Astrocyte (in vitro differentiated cells and primary cell): ENCODE measurements at places on chromosomes 16 and 17. TPM values are rescaled to one million over a fixed set of nuclear protein-coding genes. Genes with fewer than 3 reads are reported as not detected.
A peak's percentile ranks its signal among the peaks of the same experiment; 100 is the strongest.

Gene KIF2B
- not detected in 2 replicates for total RNA-seq

Gene NRN1L
- total RNA-seq = 0.82 and 0.91 TPM in 2 replicates

Gene SLC7A5
- 815 and 816 TPM in 2 replicates for total RNA-seq

Gene ITGA2B
- 0.31 and 0.68 TPM in 2 replicates for total RNA-seq

Gene TSPAN10
- total RNA-seq = 2.7 and 3.2 TPM in 2 replicates

Gene DOC2B
- 0.11 and 0.17 TPM in 2 replicates for total RNA-seq

Gene CEMP1
- not detected in 2 replicates for total RNA-seq

GRCh38 chr17:73022694-73023093 lies 69.8 kb downstream of the SLC39A11 start:
- no peaks in the 10 kb centered on the region for H3K27me3 ChIP-seq
- DNase-seq = no peak
- no peaks in the 10 kb centered on the region for H3K36me3 ChIP-seq
- no peak overlapping the region for H3K27ac ChIP-seq
- H3K4me3 ChIP-seq = no peak overlapping the region

- no peak overlapping the region for H3K4me3 ChIP-seq
- H3K27ac ChIP-seq = no peak overlapping the region
- H3K27me3 ChIP-seq = no peaks in the 10 kb centered on the region
- no peak for DNase-seq
Observed at GRCh38 chr17:18371455-18371854, 6.1 kb upstream of the EVPLL start.

DNA sequence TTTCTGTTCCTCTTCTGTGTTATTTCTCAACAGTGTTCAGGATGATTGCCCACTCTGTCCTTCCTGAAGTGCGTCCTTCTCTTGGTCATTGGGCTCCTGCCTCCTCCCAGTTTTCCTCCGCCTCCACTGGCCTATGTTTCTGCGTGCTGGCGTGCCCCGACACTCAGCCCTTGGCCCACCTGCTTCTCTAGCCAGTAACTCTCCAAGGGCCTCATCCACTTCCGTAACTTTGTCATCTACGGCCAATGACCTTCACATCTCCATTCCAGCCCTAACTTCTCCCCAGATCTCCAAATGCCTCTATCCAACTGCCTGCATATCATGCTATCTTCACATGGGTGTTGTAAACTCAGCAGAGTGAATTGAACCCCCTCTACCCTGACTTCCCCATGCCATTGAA lies 39.6 kb upstream of the RPL38 start:
- H3K4me1 ChIP-seq = no peaks in the 10 kb centered on the region
- H3K27me3 ChIP-seq = no peaks in the 10 kb centered on the region
- DNase-seq = no peak
- no peak overlapping the region for H3K27ac ChIP-seq
- no peaks in the 10 kb centered on the region for H3K36me3 ChIP-seq

DNA sequence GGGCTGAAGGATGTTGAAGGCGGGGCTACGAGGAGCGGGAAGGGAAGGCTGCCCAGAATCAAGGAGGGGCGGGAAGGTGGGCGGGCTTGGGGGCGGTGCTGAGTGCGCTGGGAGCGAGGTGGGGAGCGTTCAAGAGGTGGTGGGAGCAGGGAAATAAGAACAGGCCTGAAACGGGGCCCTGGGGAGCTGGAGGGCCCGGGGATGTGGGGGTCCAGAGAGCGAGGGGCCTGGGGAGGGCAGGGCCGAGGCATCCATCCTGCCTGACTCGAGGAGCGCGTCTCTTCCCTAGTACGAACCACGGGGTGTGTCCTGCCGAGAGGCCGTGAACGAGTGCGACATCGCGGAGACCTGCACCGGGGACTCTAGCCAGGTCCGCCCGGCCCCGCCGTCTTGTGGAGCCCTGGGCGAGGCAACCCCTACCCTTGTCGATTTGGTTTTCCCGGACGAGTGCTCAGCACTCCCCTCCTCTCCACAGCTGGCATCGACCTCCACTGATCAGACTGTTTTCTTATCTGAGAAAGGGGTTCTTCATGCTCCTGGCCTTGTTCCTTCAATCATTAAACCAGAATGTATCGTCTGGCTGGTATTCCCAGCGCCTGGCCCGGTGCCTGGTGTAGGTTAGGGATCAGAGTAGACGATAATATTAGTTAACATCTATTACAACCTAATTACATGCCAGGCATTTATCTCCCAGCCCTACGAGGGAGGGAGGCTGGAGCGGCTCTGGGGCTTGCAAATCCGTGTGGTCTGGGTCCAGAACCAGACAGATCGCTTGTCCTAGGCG lies 17.2 kb downstream of the ADAM11 start:
- H3K4me3 ChIP-seq = peak overlapping the region; percentile 60
- H3K36me3 ChIP-seq = no peaks in the 10 kb centered on the region
- H3K27ac ChIP-seq = no peak overlapping the region
- peaks cover 13% of the 10 kb centered on the region for H3K4me1 ChIP-seq
- no peak for DNase-seq

DNA sequence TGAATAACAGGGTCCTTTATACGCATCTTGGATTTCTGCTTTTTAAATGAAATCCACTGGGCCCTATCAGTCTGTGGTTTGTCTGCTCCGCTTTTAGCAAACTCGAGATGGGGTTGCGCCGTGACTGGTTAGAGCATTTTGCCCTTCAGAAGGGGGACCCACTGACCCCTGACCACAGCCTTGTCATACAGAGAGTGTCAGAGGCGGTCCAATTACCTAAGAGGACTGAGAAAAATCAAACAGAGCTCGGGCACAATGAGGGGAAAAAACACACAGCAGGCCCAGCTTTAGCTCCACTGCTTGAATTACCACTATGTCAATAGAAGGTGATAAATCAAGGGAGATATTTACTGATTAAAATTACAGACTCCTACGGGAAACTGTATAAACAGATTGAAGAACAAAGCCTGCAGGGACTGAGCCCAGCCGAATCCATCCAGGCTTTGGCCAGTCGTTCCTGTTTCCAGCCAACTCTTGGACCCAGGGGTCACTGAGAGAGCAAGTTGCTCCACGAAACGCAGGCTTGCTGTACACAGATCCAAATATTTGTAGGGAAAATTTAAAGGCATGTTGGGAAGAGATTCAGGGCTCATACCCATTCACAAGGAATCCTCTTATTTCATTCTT lies 131.9 kb upstream of the ZFHX3 start:
- no peak for DNase-seq
- no peak overlapping the region for H3K4me3 ChIP-seq
- no peaks in the 10 kb centered on the region for H3K4me1 ChIP-seq
- no peaks in the 10 kb centered on the region for H3K36me3 ChIP-seq
- no peaks in the 10 kb centered on the region for H3K27me3 ChIP-seq

DNA sequence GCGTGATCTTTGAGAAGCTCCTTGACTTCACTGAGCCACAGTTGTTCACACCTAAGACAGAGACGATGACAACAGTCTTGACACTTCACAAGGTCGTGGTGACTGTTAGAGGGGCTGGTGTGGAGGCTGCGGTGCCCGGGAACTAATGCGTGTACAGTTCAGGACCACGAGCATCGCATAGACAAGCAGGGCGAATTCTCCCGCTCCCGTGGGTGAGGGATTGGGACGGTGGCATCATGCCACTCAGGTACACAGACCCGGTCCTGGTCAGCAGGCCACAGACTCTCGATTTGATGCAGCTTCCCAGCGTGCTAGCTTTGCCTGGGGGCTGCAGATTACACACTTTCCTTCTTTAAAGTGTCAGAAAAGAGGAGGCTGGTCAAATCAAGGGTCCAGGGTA lies 24.7 kb downstream of the CEP295NL start:
- no peaks in the 10 kb centered on the region for H3K27me3 ChIP-seq
- H3K36me3 ChIP-seq = no peaks in the 10 kb centered on the region
- H3K4me3 ChIP-seq = no peak overlapping the region

- H3K27ac ChIP-seq = no peak overlapping the region
- no peak for DNase-seq
Observed at GRCh38 chr16:86508028-86508946, 2.0 kb upstream of the FOXF1 start.

DNA sequence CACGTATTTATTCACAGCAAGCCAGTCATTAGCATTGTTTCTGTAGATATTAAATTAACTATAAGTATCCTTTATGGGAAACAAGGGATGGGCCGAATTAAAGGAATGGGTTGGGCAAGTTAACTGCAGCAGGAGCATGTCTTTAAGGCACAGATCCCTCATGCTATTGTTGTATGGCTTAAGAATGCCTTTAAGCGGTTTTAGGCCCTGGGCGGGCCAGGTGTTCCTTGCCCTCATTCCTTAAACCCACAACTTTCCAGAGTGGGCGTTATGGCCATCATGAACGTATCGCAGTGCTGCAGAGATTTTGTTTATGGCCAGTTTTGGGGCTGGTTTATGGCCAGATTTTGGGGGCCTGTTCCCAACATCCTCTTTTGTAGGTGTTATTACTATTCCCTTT lies 9.1 kb downstream of the PHKB start:
- no peaks in the 10 kb centered on the region for H3K27me3 ChIP-seq
- no peak for DNase-seq
- H3K36me3 ChIP-seq = no peaks in the 10 kb centered on the region
- no peak overlapping the region for H3K27ac ChIP-seq
- no peaks in the 10 kb centered on the region for H3K4me1 ChIP-seq
- no peak overlapping the region for H3K4me3 ChIP-seq

DNA sequence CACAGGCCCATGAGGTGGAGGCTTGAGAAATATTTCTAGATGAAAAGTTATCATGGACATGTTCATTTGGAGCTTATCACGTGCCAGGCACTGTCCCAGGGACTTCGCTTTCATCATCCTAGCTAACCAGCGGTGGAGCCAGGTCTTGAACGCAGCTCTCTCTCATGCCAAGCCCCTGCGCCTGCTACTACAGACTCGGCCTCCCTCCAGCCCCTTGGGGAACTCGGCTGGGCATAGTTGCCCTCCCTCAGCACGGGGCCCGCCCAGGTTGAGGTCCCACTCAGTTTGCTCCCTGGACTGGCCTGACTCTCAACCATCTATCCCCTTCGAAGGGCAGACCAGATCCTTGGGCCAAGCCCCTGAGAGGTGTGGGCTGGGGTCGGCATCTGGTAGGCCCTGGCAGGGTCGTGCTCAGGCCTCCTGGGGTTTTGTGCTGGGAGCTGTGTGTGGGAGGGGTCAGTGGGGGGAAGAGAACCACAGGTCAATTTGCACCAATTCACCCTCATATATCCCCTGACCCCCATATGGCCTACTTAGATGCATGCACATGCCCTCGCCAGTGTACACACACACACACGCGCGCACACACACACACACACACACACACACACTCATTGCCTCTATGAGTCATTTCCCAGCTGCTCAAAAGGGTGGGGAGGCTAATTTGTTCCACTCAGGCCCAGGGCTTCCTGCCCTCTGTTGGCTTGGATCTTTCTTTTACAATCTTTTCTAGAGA lies 12.1 kb upstream of the SCN4A start:
- H3K4me1 ChIP-seq = peaks cover 6% of the 10 kb centered on the region
- DNase-seq = peak; percentile 89
- H3K27me3 ChIP-seq = no peaks in the 10 kb centered on the region
- H3K27ac ChIP-seq = no peak overlapping the region
- no peaks in the 10 kb centered on the region for H3K36me3 ChIP-seq

DNA sequence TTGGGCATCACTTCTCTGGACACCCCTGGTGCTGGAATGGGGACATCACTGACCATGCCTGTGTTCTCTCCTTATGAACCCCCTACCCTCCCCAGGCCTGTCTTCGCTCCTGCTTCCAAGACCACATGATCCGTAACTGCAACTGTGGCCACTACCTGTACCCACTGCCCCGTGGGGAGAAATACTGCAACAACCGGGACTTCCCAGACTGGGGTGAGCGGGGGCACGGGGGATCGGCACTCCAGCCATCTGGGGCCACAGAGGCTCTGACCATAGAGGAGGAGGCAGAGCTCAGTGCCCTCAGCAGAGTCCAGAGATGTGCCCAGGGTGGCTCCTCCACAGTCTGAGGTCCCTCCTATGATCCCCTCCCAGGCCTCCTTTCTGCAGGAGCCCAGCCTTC lies 73.5 kb downstream of the SCNN1B start:
- no peaks in the 10 kb centered on the region for H3K27me3 ChIP-seq
- no peak overlapping the region for H3K4me3 ChIP-seq
- no peak for DNase-seq
- H3K4me1 ChIP-seq = no peaks in the 10 kb centered on the region
- H3K27ac ChIP-seq = no peak overlapping the region

GRCh38 chr16:7343243-7343642 lies 10.6 kb downstream of the RBFOX1 start:
- no peak overlapping the region for H3K27ac ChIP-seq
- DNase-seq = no peak
- H3K36me3 ChIP-seq = no peaks in the 10 kb centered on the region
- no peak overlapping the region for H3K4me3 ChIP-seq
- H3K27me3 ChIP-seq = no peaks in the 10 kb centered on the region

DNA sequence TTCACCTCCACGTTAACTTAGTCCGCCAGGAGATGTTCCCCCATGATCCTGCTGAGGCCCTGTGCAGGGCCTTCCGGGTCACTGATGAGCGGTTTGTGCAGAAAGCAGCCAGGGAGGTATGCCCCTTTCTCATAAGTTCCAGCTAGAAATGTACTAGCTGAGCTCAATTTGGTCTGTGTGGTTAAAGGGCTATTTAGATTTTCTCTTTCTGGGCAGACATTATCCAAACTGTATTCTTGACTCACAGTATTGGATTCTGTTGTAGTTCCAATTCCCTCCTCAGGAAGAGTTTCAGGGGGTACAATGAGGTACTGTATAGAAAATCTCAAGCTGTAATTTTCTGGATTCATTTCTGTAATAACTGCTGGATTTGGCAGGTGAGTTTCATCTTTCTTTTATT lies 137.1 kb downstream of the TRIM37 start:
- no peak overlapping the region for H3K27ac ChIP-seq
- no peak overlapping the region for H3K4me3 ChIP-seq
- H3K27me3 ChIP-seq = no peaks in the 10 kb centered on the region
- H3K36me3 ChIP-seq = no peaks in the 10 kb centered on the region
- peak; percentile 45 for DNase-seq

- no peak for DNase-seq
- peaks cover 5% of the 10 kb centered on the region for H3K4me1 ChIP-seq
- no peak overlapping the region for H3K27ac ChIP-seq
- peaks cover 32% of the 10 kb centered on the region for H3K27me3 ChIP-seq
Observed at GRCh38 chr16:974001-974601, 3.3 kb upstream of the LMF1 start.
